ENCODE measurements at places on chromosomes 13 and 19.

DNA sequence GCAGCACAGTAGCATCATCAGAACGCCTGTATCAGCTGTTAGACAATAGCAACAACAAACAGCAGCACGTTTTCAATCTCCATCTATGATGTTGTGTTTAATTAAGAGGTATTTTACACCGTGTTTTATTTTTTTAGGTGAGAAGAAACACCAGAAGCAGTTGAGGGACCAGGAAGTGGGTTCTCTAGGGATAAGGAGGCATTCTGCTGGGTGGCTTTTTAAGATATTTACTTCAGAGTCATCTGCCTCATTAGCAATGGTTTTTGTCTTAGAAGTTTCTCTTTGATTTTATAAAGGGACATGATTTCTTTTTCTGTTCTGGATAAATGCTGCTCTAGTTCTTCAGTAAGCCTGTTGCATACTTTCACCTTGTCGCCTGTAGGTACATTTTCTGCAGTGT is 8.2 kb downstream of the CKAP2 start:
- DNase-seq, result no peak

GRCh38 chr19:33291623-33292534 is 10.5 kb downstream of the CEBPA start:
- no peak for DNase-seq

DNA sequence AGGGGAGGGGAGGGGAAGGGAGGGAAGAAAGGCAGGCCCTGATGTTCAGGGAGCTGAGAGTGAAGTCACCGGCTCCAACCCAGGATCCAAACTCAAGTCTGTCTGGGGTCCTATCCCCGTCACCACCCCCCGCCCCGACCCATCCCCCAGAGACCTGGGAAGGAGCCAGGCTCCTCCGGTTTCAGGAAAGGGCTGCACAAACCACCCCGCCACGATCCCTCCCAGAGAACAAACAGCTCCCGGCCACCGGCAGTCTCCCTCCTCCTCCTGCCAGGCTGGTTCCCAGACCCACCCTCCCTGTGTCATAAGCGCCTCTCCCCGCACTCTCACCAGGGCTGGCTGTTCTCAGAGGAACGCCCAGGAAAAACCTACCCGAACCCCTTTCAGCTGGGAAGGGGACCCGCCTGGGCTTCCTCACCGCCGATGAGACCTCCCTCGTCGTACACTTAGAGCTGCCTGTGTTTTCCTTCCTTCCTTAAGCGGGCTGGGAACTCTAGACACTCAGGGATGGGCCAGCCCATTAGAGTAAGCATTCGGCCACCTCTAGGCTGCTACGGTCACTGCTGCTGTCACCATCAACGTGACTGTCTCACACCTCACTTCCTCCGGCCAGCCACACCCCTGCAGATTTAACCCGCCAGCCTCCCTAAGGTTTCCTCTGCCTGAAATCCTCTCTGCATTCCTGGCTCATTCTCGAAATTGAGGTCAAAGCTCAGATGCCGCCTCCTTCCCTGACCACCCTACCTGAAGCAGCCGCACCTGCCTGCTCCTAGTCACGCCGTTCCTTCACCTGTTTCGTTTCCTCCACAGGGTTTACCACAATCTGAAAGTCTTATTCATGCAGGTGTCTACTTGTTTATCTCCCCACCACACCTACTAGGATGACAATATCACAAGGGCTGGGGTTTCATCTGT is 6.3 kb upstream of the RDH13 start:
- no peak for DNase-seq

DNA sequence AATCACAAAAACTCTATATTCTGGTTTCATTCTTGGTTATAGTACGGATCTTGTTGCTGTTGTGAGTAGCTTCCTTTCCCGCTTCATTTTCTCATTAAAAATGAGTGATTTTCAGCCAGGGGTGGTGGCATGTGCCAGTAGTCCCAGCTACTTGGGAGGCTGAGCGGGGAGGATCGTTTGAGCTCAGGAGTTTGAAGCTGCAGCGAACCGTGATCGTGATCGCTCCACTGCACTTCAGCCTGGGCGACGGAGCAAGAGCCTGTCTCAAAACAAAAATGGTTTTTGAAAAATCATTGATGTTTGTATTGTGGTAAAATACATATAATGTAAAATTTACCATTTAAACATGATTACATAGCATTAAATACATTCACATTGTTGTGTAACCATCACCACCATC is 71.6 kb upstream of the TM9SF2 start:
- no peak for DNase-seq

DNA sequence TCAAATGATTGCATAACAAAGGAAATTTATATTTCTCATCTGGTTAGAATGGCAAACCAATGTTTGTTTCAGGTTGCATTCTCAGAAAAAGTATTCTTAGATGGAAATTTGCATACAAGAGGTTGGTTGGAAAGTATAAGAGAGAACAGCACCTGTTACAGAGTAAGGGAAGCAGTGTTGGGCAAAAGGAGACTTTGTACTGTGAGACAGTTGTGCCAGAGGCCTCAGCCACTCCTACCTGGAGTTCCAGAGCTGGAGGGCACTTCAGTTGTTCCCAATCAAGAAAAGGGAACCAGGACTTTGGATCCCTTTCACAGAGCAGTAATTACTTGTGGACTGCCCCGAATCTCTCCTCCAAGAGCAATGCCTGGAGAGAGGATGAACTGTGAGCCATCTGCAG is 81.8 kb downstream of the SPRY2 start:
- no peak for DNase-seq

DNA sequence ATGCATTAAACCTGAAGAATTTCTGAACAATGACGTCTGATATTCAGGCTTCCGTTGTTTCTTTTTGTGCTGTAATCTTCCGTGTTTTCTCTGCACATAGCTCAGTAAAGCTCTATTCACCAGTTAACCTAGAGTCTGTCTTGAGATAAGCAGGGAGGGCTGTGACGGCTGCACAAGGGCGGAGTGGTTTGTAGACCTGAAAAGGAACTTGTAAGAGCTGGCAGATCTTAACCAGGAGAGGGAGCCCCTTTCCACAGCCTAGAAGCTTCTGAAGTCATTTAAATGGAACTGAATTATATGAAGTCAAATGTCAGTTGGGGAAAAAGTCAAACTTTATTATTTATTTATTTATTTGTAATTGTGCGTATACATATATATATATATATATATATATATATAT is 27.5 kb downstream of the DPRX start:
- DNase-seq, result no peak

DNA sequence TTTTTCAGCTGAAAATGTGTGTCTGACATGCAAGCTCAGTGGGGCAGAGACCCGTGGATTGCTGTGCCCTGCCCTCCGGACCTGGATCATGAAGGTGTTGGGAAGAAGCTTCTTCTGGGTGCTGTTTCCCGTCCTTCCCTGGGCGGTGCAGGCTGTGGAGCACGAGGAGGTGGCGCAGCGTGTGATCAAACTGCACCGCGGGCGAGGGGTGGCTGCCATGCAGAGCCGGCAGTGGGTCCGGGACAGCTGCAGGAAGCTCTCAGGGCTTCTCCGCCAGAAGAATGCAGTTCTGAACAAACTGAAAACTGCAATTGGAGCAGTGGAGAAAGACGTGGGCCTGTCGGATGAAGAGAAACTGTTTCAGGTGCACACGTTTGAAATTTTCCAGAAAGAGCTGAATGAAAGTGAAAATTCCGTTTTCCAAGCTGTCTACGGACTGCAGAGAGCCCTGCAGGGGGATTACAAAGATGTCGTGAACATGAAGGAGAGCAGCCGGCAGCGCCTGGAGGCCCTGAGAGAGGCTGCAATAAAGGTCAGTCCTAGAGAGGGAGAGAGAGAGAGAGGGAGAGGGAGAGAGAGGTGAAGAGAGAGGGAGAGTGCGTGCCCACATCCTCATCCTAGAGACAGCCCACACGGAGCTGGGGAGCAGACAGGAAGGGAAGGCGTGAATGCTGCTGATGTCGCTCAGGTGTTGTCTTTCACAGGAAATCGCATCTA is 5.1 kb upstream of the DCUN1D2 start:
- DNase-seq, result no peak

DNA sequence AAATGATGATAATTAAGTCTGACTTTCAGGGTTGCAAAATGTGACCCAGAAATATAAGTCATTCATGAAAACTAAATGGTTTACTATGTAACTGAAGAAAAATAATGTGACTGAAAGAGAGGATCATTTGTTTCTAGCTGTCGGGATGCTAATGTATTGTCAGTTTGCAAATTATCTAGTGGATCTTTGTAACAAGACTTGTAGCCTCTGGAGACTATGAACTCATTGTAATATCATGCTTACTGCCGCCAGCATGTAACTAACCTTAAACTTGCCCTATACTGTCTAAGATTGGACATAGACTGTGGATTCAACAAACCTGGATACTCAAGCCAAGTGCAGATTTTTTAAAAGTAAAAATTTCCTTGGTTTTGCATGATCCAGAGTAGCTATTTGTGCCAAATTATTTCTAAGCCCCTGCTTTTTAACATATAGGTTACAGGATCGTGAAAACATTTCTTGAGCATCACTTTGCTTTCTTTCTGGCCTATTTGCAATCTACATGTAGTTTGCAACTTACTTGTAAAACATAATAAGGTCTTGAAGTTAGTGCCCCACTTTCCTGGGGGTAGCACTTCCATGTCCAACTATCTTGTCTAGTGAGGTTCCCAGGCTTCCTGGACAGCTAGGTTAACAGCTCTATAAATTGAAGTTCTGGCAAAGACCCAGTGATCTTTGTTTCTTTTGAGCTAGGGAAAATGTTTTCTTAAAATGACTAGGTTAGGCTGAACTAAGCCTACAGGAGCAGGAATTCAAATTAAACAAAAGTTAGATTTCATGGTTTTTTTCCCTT is 3.3 kb upstream of the POSTN start:
- DNase-seq, result no peak

DNA sequence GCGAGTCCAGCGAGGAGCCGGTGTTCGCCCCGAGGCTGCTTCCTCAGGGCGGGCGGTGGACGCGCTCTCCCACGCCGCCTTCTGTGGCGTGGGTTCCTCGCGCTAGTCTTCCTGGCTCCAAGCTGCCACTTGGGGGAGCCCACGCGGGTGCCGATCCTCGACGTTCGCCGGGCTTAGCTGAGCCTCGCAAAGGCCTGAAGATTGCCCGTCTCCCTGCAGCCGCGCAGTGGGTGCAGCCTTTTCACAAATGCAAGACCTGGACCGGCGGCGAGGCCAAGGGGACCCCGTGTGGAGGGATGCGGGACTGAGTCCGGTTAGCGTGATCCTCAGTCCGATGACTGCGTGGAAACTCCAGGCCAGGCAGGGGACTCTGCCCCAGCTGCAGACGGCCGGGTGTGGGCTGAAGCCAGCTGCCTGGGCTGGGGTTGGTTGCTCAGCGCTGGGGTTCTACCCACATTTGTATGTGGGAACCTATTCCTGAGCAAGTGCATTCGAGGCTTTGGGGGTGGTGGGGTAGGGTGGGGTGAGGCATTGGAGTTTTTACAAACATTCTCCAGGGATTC is 16.6 kb upstream of the LRP3 start:
- no peak for DNase-seq

- DNase-seq, result no peak
Measured at GRCh38 chr19:38293281-38293680, 10.8 kb upstream of the C19orf33 start.

DNA sequence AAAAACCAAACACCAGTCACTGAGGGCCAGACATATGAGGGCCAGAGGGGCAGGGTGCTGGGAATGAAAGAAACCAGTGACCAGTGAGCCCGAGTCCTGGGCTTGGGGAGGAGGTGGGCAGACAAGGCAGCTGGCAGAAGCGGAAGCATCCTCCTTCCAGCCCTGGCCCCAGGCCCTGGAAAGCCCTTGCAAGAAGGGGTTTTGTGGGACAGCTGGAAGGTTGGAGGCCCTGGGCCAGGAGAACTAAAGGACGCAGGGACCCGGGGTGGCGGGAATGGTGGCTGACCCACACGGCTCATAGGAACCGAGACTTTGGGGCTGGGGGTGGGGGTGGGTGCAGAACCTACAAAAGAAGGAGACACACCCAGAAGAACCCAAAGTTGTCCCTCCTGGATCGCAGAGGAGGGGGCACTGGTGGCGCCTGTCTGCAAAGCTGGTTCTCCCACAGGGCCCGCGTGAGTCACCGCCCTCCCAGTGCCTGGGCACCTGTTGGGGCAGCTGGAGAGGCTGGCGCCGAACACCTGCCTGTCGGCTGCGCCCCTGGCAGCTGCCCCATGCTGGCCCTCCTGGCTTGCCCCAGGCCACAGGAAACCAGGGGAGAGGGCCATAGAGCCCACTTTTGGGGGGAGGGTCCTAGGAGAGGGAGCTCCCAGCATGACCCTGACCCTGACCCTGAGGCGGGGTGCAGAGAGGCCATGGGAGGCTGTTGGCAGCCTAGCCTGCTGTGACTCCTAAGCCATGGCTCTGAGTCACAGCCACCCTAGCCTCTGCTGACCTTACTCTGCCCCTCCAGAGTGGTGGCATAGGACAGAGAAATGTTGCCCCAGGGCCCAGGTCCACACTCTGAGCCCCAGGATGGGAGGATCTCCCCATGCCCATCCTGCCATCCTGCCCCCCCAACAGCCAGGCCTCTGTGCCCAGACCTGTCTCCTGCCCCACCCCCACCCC is 802 bp downstream of the DMPK start:
- no peak for DNase-seq

DNA sequence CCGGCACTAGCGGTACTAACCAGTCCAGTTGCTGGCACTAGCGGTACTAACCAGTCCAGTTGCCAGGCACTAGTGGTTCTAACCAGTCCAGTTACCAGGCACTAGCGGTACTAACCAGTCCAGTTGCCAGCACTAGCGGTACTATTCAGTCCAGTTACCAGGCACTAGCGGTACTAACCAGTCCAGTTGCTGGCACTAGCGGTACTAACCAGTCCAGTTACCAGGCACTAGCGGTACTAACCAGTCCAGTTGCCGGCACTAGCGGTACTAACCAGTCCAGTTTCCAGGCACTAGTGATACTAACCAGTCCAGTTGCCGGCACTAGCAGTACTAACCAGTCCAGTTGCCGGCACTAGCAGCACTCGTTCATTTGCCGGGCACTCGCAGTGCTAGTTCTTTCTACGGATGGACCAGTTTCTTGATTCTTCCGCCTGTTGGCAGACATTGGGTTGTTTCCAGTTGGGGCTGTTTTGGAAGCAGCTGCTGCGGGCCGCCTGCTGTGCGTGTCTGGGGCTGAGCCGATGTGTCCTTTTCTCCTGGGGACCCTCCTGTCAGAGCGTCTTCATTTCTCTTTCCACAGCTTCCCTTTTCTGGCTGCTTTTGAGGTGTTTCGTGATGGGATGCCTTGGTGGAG is 123.4 kb upstream of the MCF2L start:
- DNase-seq, result no peak

GRCh38 chr19:20607943-20608342 is 42.4 kb upstream of the ZNF737 start:
- DNase-seq, result no peak

- no peak for DNase-seq
Measured at GRCh38 chr19:29088761-29089160, 124.2 kb downstream of the UQCRFS1 start.

DNA sequence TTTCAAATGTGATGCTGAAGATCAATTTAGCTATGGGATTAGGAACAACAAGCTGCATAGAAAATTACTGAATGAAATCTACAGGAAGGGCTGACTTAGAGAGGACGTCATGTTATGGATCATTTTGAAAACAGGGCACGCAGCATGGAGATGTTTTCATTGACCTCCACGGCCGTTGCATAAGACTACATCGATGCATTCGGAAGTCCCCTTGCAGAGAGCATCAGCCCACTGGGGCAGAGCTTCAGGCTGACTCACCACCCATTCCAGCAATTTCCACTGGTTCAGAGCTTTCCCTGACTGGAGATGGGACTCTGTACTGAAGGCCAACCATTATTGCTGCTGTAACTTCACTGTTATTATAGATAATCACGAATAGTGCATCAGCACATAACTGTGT is 305.3 kb downstream of the IRS2 start:
- DNase-seq, result no peak

- no peak for DNase-seq
Measured at GRCh38 chr13:110553417-110553816, 8.1 kb downstream of the RAB20 start.

Measured in ecto neural progenitor cell (in vitro differentiated cells).